ENCODE measurements at places on chromosomes 3 and 15.

- DNase-seq: no peak
Observed at GRCh38 chr3:35537265-35537664, 102.1 kb upstream of the ARPP21 start.

GRCh38 chr3:19735111-19735510 lies 198.9 kb downstream of the EFHB start:
- DNase-seq: no peak

GRCh38 chr3:129525341-129525968 lies 3.0 kb upstream of the RHO start:
- no peak for DNase-seq

GRCh38 chr15:35061161-35061824 lies 23.8 kb downstream of the NANOGP8 start:
- no peak for DNase-seq

DNA sequence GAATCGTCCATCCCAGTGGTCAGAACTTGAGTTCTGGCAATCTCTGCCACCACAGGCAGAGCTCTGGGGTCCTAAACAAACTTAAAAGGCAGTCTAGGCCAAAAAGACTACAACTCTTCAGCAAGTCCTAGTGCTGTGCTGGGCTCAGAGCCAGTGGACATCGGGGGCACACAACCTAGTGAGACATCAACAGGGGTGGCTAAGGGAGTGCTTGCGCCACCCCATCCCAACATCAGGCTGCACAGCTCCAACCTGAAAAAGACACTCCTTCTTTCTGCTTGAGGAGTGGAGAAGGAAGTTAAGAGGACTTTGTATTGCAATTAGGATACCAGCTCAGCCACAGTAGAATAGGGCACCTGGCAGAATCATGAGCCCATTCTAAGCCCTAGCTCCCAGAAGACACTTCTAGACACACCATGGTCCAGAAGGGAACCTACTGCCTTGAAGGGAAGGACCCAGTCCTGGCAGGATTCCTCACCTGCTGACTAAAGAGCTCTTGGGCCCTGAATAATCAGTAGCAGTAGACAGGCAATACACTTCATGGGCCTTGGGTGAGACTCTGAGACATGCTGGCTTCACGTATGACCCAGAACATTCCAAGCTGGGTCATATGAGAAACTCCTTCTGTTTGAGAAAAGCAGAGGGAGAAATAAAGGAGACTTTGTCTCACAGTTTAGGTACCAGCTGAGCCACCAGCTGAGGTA lies 72.0 kb downstream of the TFDP2 start:
- DNase-seq: no peak

- DNase-seq: peak; percentile 81
Observed at GRCh38 chr3:122258757-122259371, 66.2 kb upstream of the CSTA start.
